ENCODE measurements at places on chromosomes 5 and 9.
A peak's percentile ranks its signal among the peaks of the same experiment; 100 is the strongest.

- no peak for DNase-seq
These were observed 680.4 kb upstream of the ITGA1 start for GRCh38 chr5:52107210-52107905.

DNA sequence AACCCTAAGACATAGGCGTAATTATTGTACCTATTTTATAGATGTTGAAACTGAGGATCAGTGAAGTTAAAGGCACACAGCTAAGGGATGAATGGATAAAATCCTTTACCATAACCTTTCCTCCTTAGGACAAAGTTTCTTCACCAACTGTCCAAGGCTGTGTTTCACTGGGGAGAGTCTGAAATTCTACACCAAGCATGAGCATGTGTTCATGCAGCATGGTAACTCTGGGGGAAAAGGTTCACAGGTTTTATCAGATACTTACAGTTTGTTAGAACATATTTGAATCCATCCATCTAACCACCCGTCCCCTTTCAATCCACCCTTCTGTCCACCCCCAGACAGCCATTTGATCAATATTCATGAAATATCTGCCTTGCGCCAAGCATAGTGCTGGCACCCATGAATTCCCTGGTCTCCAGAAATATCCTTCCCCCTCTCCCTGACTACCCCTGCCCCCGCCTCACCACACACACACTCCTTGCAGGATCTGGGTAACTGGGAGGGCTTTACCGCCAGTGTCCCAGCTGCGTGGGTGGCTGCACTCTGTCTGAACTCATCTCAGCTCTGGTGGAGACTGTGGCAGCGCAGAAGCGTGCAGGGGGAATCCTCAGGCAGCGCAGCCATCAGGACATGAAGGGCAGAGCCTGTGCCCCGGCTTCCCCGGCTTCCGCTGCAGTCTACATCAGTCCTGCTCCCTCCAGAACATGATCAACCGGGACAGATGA, 6.3 kb upstream of the KCNIP1 start:
- peak; percentile 58 for DNase-seq

DNA sequence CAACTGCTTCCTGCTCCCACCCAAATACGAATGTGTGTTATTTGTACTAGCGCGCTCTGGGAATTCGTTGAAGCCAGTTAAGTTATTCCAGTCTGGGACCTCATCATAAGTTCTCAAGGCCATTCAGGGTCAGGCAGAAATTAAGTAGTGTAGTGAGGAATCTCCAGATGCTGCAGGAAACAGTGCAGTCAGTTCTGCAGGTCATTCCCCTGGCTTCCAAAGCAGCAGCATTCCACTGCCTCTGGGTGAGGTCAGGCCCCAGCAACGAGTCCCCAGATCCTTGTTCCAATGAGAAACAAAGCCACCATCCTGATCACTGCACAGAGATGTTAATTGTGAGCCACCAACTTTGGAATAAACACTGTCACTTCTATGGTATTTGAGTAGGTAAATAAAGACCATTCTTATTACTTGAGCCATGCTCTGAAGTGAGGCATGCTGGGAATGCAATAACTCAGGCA, 33.1 kb downstream of the SVEP1 start:
- no peak for DNase-seq

GRCh38 chr5:73030531-73030930, 74.7 kb downstream of the FCHO2 start:
- peak; percentile 24 for DNase-seq

DNA sequence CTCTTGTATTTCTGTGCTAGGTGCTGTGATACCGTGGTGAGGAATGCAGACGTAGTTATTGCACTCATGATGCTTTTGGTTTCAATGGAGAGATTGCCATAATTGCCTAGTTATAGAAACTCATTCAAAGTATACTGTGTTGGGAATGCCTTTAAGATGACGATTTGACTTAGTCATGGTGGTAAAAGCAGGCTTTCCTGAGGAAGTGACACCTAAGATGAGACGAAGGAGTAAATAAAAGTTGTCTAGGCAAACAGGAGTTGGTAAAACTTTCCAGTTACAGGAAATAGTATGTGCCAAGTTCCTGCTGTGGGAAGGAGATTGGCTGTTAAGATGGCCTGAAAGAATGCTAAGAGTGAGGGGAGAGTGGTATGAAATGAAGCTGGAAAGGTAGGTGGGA, 48.1 kb downstream of the FOCAD start:
- DNase-seq, result peak; percentile 65

GRCh38 chr5:157047898-157048297, 11.0 kb downstream of the HAVCR1 start:
- DNase-seq, result no peak

DNA sequence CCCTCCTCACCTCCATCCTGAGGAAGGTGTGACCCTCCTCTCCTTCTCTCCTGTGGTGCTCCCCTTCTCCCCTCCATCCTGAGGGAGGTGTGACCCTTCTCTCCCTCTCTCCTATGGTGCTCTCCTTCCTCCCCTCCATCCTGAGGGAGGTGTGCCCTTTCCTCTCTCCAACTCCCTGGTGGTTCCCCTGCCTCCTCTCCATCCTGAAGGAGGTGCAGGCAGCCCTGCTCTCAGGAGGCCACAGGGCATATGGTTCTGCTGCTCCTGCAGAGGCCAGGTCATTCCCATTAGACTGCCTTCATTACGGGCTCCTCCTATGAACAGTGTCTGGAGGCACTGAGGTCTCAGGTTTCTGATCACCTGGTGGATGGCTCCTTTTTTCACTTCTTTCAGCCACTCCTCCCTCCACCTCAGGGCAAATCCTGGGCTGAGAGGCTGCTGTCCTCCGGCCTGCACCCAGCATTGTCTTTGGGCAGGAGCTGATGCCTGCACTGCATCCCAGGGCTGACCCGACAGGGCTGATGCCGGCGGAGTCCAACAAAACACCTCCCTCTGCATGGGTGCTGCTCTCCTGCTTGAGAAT, 197.1 kb downstream of the MED10 start:
- DNase-seq, result no peak

DNA sequence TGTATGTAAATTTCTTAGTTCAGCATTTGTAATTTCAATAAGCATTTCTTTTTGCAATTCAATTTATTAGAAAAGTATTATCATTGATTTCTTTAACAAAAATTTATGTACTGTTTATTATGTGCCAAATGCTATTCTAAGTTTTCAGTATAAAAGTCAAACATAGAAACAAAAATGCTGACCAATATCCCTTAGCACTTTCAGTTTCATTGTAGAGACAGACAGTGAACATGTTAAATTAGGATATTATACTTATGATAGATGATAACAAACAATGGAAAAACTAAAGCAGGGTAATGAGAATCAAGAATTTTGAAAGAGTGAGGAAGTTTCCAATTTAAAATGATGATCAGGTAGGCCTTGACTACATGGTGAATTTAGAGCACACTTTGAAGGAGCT, 1106.0 kb downstream of the TAF11L14 start:
- DNase-seq, result no peak
